ENCODE measurements at places on chromosomes 1 and 21.

DNA sequence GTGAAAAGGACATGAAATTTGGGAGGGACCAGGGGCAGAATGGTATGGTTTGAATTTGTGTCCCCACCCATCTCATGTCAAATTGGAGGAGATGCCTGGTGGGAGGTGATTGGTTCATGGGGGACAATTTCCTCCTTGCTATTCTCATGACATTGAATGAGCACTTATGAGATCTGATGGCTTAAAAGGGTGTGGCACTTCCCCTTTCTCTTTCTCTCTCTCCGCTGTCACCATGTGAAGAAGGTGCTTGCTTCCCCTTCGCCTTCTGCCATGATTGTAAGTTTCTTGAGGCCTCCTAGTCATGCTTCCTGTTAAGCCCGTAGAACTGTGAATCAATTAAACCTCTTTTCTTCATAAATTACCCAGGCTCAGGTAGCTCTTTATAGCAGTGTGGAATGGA lies 7.6 kb upstream of the GBP4 start:
- no peak for DNase-seq

- no peak for DNase-seq
Observed at GRCh38 chr1:100927276-100927675, 31.4 kb downstream of the SLC30A7 start.

DNA sequence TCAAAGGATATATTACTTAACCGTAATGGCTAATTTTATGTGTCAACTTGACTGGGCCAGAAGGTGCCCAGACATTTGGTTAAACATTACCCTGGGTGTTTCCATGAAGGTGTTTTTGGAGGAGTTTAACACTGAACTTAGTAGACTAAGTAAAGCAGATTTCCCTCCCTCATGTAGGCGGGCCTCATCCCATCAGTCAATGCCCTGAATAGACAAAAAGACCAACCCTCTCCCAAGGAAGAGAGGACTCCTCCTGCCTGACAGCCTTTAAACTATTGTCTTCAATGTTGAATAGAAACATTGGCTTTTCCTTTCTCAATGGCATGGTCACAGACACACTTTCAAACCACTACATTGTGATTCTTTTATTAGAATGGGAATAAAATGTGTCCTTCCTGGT lies 121.9 kb downstream of the SETD4 start:
- no peak for DNase-seq

DNA sequence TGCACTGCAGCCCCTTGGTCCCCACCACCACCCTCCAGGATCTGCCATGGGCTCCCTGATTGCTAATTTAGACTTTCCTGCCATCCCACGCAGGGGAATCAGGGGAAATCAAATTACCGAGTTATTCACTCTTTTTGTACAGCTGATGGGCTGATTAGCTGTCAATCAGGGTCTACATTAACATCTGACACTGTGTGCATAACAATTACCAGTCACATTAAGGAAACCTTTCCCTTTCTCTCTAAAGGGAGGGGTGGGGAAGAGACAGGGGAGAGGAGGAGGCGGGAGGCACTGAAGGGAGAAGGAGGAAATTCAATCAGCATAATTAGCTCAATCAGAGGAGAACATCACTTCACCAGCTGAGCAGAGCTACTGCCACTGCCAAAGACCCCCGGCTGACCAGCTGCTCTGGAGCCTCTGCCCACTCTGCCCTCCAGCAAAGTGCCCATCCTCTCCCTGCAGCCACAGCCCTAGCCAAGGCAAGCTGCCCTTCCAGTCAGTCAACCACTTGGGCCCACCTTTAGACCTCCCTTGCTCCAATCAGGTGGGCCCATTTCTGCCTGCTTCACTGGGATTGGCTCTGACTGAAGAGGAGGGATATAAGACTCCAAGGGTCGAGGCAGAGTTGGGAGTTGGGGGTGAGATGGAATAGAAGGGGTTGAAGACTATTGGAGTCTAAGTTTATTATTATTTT lies 199.3 kb upstream of the ZC3H12A start:
- no peak for DNase-seq

DNA sequence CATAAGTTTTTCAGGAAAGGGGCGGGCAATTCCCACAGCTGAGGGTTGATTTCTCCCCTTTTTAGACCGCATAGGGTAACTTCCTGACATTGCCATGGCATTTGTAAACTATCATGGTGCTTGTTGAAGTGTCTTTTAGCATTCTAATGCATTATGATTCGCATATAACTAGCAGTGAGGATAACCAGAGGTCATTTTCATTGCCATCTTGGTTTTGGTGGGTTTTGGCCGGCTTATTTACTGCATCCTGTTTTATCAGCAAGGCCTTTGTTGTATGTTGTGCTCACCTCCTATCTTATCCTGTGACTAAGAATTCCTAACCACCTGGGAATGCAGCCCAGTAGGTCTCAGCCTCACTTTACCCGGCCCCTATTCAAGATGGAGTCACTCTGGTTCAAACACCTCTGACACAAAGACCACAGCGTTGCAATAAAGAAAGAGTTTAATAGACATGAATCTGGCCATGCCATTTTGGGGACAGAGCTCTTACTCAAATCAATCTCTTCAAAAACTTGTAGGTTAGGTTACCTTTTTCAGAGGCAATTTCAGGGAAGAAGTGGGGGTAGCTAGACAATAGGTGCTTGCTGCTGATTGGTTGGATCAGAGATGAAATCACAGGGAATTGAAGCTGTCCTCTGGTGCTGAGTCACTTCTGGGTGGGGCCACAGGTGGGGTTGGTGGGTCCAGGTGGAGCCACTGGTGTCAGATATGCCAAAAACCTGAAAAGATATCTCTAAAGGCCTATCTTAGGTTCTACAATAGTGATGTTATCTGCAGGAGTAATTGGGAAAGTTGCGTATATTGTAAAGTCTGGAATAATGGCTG lies 23.3 kb downstream of the TBX19 start:
- no peak for DNase-seq

DNA sequence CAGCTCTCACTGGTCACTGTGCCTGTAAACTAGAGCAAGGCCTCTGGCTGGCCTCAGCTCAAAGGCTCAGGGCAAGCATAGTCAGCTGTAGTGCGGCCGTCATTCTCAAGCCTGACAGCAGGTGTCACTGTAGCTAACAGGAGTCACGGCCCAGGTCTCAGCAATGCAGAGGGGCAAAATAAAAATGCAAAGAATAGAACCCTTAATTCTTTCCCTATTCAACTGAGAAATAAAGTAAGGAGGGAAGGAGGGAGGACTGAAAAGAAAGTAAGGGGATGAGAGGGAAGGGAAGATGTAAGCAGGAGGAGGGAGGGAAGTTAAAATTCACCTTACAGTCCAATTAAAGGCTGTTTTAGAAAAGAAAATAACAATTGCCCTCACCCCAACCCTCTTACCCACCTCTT lies 106.1 kb downstream of the KIAA0319L start:
- DNase-seq: peak; percentile 35

DNA sequence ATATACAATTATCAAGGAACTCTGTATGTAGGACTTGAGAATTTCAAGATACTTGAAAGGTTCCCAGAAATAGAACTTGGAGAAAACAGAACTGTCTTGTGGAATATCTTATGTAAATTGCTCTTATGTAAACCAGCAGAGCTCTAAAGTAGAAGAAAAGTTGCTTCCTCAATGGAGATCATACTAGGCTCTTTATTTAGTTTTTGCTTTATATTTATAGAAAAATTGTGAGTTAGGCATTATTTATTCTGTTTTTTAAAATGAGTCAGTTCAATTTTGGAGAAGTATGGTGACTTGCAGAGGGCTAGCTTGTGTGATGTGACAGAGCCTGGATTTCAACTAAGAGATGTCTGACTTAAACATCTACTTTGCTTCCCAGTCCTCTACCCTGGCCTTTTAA lies 40.4 kb downstream of the ATP6V1G3 start:
- no peak for DNase-seq

GRCh38 chr1:43035821-43036741 lies 77.4 kb upstream of the SLC2A1 start:
- no peak for DNase-seq

GRCh38 chr1:102535829-102536505 lies 539.2 kb upstream of the OLFM3 start:
- DNase-seq: no peak

DNA sequence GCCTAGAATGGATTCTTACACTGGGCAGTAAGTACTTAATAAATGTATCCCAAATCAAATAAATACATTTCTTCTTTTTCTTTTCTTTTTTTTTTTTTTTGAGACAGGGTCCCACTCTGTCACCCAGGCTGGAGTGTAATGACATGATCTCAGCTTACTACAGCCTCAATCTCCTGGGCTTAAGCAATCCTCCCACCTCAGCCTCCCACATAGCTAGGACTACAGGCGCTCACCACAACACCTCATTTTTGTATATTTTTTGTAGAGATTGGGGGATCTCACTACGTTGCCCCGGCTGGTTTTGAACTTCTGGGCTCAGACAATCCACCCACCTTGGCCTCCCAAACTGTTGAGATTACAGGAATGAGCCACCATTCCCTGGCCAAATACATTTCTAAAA lies 63.7 kb upstream of the LGALS8 start:
- DNase-seq: no peak

- DNase-seq: no peak
Observed at GRCh38 chr1:87853576-87854351, 525.1 kb downstream of the LMO4 start.
